CD14-positive monocyte (primary cell): ENCODE measurements at places on chromosomes 6 and 20. TPM values are rescaled to one million over a fixed set of nuclear protein-coding genes. Genes with fewer than 3 reads are reported as not detected.

DNA sequence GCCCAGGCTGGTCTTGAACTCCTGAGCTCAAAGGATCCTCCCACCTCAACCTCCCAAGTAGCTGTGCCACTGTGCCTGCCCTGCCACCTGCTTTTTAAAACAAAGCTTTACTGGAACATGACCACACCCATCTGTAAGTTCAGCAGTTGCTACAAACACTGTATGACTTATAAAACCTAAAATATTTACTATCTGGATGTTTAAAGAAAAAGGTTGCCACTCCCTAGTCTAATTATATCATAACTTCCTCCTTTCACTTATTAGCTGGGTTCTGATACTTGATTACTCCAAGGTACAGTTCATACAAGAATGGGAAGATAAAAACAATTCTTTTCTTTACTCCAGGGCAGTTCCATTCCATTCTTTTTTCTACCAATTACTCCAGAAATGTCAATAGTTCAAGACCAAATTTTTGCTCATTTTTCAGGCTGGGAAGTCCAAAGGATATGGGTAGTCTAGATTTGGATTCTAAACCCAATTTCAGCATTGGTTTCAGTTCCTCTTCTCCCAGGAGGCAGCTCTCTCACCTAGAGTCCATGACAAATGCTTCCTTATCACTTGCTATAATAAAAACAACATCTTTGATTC lies 63.1 kb downstream of the SEC63 start:
- DNase-seq, result peak; percentile 52

- DNase-seq, result peak; percentile 98
Measured at GRCh38 chr6:138593124-138593877, 94.0 kb upstream of the NHSL1 start.

UBD gene
- polyA plus RNA-seq, result not detected

DEFB132 gene
- polyA plus RNA-seq, result not detected

GRCh38 chr6:110520209-110520965 lies 44.0 kb upstream of the SLC22A16 start:
- DNase-seq, result no peak

DNA sequence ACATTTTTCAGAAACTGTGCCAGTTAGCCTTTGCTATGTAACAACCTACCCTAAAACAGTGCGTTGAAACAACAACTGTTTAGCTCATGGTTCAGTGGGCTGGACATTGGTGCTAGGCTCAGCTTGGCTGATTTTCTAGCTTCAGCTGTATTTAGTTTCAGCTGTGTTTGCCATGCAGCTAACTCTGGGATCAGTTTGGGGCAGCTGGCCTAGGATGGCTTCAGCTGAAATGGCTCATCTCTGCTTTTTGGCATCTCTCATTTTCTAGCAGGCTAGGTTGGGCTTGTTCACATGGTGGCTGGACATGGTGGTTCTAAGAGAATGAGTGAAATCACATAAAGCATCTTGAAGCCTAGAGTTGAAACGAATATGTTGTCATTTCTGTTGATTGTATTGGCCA lies 464.2 kb downstream of the QKI start:
- no peak for DNase-seq

PGC gene
- not detected for polyA plus RNA-seq

- DNase-seq, result no peak
Measured at GRCh38 chr20:7492257-7492656, 448.0 kb downstream of the HAO1 start.

MYO6 gene
- not detected for polyA plus RNA-seq

FAM83C gene
- not detected for polyA plus RNA-seq

PPARD gene
- polyA plus RNA-seq, result 19.2 and 22.0 TPM in 2 replicates

GRCh38 chr6:4929097-4929718 lies 74.6 kb downstream of the RPP40 start:
- DNase-seq, result no peak

SOX18 gene
- not detected for polyA plus RNA-seq

CCDC167 gene
- polyA plus RNA-seq, result 20.7 TPM

GRCh38 chr20:16418616-16419015 lies 154.6 kb downstream of the KIF16B start:
- no peak for DNase-seq

ZC2HC1B gene
- polyA plus RNA-seq, result not detected

DNA sequence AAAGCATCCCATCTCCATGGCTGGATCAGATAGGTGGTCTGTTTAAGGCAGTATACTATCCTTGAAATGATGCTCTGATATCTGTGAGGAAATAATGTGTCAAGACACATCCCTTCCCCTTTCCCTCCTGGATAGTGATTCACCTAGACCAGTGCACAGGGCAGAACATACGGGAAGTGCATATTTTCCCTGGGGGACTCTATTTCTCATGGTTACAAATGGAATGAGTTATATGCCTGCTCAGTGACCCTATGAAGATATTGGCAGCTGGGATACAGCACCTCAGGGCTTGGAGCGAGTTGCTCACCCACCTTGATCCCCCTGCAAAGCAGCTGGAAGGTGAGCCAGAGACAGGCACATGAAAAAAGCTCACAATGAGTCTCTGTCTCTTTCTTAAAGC lies 67.5 kb upstream of the PRL start:
- no peak for DNase-seq

DNA sequence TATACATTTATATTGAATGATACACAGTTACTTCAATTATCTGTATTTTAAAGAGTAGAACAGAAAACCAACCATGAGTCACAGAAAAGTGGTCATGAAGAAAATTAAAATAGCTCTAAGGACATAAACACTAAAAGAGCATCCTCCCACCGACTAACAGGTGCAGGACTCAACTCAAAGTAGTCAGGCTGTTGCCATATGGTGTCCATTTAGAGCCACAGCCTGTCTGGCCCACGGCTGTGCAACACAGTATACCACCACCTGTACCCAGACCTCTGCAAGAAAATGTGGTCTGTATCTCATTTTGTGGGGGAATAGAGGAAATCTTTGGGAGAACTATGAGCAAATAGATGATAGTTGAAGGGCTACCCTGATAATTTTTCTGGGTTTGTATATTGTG lies 449.8 kb upstream of the RNF217 start:
- DNase-seq, result no peak

- no peak for DNase-seq
Measured at GRCh38 chr6:158445426-158446085, 114.3 kb upstream of the TMEM181 start.

IMPG1 gene
- not detected for polyA plus RNA-seq

DNA sequence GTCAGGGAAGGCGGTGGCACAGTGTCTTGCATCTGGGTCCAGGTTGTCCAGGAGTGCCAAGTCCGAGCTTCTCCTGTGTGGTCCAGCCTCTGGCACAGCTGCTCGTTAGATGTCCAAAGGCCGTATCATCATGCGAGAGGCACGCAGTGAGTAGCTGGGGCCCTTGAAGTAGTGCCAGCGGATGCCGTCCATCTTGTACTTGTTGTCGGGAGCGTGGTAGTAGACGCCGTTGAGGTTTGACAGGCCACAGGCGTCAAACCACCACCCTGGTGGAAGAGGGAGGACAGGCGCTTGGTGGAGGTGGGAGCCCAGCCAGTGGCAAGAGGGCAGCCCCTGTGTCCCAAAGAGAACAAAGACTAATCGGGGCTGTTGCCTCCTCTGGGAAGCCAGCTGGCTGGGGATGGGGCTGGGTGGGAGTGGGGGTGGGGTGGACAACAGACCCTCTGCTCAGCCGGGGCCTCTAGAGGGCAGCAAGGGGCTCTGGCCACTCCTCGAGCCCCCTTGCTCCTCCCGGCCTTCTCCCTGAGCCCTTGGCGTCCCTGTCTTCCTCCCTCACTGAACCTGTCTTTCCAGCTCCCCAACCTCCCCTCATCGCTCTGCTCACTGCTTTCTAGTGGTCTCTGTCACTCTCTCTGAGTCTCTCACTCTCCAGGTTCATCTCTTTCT lies 39.5 kb downstream of the FAM110A start:
- no peak for DNase-seq

DNA sequence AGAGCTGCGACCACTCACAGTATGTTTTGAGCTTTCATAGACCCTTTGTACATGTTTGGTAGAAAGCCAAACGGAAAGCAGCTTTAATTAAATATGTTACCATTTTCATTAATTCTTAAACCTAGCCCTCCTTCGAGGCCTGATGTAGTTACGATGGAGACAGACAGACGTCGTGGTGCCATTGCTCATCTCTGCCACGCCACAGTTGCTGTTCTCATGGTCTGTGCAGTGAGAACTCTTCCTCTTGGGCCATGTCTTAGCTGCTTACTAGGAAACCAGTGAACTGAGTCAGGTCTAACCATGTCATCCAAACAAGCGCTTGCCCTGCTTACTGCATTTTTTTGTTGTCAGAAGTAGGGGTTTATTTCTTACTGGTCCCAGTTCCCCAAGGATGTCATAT lies 62.8 kb downstream of the SNX9 start:
- DNase-seq, result no peak

DIDO1 gene
- polyA plus RNA-seq, result 8.5 TPM

GRCh38 chr20:3209257-3209945 lies at the start of gene ITPA:
Gene ITPA, plus strand, starts transcription at chr20:3209498. Its CDS starts 54 bp downstream, at chr20:3209552.
- DNase-seq, result peak; percentile 32

COL11A2 gene
- not detected for polyA plus RNA-seq
